ENCODE measurements at places on chromosomes 4 and X.

- H3K4me1 ChIP-seq: no peaks in the 10 kb centered on the region
- no peaks in the 10 kb centered on the region for H3K27me3 ChIP-seq
- H3K27ac ChIP-seq: no peak overlapping the region
- H3K4me3 ChIP-seq: no peak overlapping the region
- no peak for DNase-seq
These were observed 17.6 kb downstream of the HS6ST2 start for GRCh38 chrX:132940727-132941327.

GRCh38 chr4:119721878-119722277, 93.3 kb upstream of the PDE5A start:
- H3K4me1 ChIP-seq: no peaks in the 10 kb centered on the region
- no peak overlapping the region for H3K27ac ChIP-seq
- H3K36me3 ChIP-seq: no peaks in the 10 kb centered on the region
- H3K27me3 ChIP-seq: no peaks in the 10 kb centered on the region
- DNase-seq: no peak

GRCh38 chr4:6763330-6763851, 19.1 kb upstream of the KIAA0232 start:
- no peak overlapping the region for H3K4me3 ChIP-seq
- H3K36me3 ChIP-seq: no peaks in the 10 kb centered on the region
- no peak overlapping the region for H3K27ac ChIP-seq
- no peak for DNase-seq
- peaks cover 9% of the 10 kb centered on the region for H3K27me3 ChIP-seq
- H3K4me1 ChIP-seq: peaks cover under 1% of the 10 kb centered on the region

- H3K4me1 ChIP-seq: no peaks in the 10 kb centered on the region
- no peak for DNase-seq
- H3K27ac ChIP-seq: no peak overlapping the region
- peaks cover 9% of the 10 kb centered on the region for H3K36me3 ChIP-seq
These were observed 15.0 kb downstream of the BRCC3 start for GRCh38 chrX:155086202-155086840.

DNA sequence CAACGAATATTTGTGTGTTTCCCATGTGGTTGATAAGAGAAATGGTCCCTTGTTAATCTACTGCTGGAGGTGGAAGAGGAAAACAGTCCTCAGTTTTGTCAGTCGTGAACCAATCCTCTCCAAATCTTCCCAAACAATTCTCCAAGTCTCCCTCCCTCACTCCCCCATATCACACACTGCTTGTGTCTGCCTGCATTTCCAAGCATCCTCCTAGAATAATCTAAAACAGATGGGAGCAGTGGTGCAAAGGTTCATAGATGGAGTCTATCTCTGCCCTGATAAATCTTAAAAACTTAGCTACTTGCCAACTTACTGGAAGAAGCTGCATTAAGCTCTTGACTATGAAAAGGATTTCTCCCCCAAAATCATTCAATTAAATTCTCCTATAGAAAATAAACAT, 43.7 kb upstream of the SH3KBP1 start:
- no peaks in the 10 kb centered on the region for H3K27me3 ChIP-seq
- no peak overlapping the region for H3K27ac ChIP-seq
- peaks cover 2% of the 10 kb centered on the region for H3K36me3 ChIP-seq
- no peak overlapping the region for H3K4me3 ChIP-seq
- no peak for DNase-seq

- peaks cover 17% of the 10 kb centered on the region for H3K4me1 ChIP-seq
- no peak for DNase-seq
- H3K27ac ChIP-seq: no peak overlapping the region
- H3K4me3 ChIP-seq: no peak overlapping the region
These were observed 83.4 kb upstream of the BMP2K start for GRCh38 chr4:78692822-78693170.

GRCh38 chrX:137051978-137052642, 18.3 kb upstream of the GPR101 start:
- DNase-seq: peak; percentile 71
- H3K4me1 ChIP-seq: peaks cover 11% of the 10 kb centered on the region
- peaks cover 1% of the 10 kb centered on the region for H3K36me3 ChIP-seq
- peak overlapping the region; percentile 40 for H3K27ac ChIP-seq

DNA sequence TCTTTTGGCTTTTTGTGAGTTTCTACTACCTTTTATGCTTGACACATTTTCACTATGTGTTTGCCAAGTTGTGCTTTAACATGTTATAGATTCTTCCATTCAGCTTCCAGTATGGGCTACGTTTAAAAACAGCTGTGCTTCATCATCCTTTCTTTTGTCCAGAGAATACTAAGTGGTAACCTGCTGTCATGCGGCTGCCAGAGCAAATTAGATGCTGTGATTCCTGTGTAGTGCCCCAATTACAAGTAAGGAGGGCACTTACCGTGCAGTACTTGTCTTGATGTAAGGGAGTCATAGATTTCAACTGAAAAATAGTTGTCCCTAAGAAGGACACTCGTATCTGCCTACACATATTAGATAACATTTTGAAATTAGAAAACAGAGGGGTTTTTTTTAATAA, 531.8 kb upstream of the GALNTL6 start:
- H3K27ac ChIP-seq: no peak overlapping the region
- H3K27me3 ChIP-seq: no peaks in the 10 kb centered on the region
- no peak for DNase-seq

DNA sequence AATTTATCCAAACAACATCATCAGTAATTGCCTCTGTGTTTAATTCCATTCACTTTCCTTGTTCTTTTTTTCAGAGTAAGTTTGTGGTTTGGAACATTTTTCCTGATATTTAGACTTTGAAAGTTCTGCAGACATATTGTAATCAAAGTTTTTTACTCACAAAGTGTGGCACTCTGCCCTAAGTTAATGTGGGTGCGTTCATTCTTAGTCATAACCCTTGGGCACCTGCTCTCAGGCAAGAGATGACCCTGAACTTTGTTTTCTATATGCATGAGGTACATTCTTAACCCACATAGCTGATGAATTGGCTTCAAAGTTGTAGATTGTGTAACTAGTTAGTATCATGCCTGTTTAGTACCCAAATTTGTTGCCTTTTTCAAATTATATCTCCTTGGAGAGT, 424.3 kb downstream of the GRXCR1 start:
- DNase-seq: no peak
- no peak overlapping the region for H3K27ac ChIP-seq

- no peak overlapping the region for H3K4me3 ChIP-seq
- no peaks in the 10 kb centered on the region for H3K36me3 ChIP-seq
- H3K27me3 ChIP-seq: no peaks in the 10 kb centered on the region
- no peaks in the 10 kb centered on the region for H3K4me1 ChIP-seq
These were observed 399.0 kb downstream of the GBA3 start for GRCh38 chr4:23091711-23092110.

DNA sequence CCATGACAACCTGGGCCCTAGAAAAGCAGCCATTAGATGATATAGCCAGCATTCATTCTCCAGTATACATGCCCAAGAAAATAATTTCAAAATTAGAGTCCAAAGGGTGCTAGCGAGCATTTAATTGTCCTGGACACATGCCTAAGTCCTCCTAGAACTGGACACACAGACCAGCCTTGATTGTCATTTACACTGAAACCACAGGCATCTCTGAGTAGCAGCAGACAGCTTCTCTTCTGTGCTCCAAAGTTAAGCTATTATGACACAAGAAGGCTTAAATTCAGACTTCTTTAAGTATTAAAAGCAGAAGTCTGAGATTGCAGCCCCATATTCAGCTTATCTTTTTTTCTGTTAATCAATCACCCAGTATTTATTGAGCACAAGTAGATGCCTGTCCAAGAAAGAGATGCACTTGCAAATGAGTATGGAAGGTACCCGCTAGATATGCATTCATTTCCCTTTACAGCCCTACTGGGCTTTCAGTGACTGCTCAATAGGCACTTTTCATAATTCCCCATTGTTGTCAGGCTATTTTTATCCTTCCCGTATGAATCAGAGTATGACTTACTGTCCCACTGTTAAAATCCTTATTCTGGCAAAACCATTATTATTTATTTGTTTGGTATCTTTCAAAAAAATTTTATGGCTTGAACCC, 374.1 kb downstream of the FBXW7 start:
- DNase-seq: no peak
- H3K36me3 ChIP-seq: no peaks in the 10 kb centered on the region

DNA sequence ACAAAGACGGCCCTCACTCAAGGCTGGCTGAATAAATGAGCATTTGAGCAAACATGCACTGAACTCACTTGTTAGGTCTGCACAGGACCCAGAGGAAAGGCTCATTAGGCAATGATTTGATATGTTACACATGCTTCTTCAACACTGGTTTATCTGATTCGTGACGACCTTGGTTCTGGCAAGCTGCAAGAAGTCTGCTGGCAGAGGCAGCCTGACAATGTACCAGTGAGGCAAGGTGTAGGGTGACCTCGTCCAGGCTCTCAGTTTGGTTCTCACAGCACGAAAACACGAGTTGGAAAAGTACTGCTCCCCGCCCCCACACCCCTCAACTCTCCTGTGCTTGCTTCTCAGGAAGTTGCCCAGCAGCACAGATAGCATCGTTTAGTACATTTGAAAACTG, 63.1 kb upstream of the CITED1 start:
- DNase-seq: no peak
- H3K27me3 ChIP-seq: no peaks in the 10 kb centered on the region
- no peaks in the 10 kb centered on the region for H3K4me1 ChIP-seq
- no peak overlapping the region for H3K4me3 ChIP-seq
- no peak overlapping the region for H3K27ac ChIP-seq
- H3K36me3 ChIP-seq: no peaks in the 10 kb centered on the region

DNA sequence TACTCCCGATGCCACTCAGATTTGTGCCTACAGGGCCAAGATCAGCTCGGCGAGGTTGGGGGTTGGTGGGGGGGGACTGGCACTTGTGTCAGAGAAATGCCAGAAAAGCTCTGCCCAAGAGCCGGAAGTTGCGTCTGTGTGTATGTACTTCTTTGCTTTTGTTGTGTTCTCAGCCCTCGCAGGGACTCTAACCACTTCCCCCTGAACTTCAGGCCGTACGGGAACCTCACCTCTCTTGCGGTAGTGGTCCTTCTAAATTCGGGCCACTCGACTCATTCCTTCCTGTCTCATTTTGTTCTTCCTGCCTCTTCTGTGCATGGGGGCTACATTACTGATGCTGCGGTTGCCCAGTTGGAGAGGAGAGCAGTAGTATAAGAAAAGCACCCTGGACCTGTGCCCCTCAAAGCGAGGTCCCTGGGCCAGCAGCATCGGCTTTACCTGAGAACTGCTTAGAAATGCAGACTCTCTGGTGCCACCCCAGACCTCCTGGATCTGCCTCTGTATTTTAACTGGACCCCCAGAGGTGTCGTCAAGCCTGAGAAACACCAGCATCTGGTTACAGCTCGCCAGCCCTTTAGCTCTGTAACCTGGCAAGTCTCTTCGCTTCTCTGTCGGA, 146.3 kb upstream of the RPS6KA3 start:
- H3K27ac ChIP-seq: peak overlapping the region; percentile 89
- peak; percentile 35 for DNase-seq
- peaks cover 28% of the 10 kb centered on the region for H3K4me1 ChIP-seq
- peaks cover 8% of the 10 kb centered on the region for H3K36me3 ChIP-seq
- H3K27me3 ChIP-seq: no peaks in the 10 kb centered on the region
- peak overlapping the region; percentile 8 for H3K4me3 ChIP-seq

GRCh38 chr4:182227611-182228010, 15.6 kb upstream of the TENM3 start:
- no peak for DNase-seq
- H3K27ac ChIP-seq: no peak overlapping the region
- no peaks in the 10 kb centered on the region for H3K27me3 ChIP-seq
- H3K4me3 ChIP-seq: no peak overlapping the region

DNA sequence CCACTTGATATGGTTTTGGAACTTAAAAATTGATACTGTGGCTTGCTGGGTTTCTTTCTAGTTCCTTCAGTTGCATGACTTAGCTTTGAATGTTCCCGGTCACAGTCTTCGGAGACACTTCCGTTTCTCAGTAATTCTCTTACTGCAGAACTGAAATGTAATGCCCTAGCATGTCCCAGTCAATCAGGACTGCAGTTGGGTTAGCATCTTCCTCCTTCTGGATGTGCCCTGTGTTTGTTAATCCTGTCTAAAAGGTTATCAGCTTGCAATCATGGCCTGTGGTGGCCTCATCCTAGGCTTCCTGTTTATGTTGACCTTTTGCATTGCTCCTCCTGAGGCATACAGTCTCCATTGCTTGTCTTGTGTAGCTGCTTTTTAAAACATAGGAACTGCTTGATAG, 275.9 kb downstream of the ARHGAP10 start:
- no peak overlapping the region for H3K4me3 ChIP-seq
- H3K27me3 ChIP-seq: no peaks in the 10 kb centered on the region
- H3K27ac ChIP-seq: no peak overlapping the region
- H3K36me3 ChIP-seq: peaks cover 2% of the 10 kb centered on the region
- peaks cover 12% of the 10 kb centered on the region for H3K4me1 ChIP-seq

DNA sequence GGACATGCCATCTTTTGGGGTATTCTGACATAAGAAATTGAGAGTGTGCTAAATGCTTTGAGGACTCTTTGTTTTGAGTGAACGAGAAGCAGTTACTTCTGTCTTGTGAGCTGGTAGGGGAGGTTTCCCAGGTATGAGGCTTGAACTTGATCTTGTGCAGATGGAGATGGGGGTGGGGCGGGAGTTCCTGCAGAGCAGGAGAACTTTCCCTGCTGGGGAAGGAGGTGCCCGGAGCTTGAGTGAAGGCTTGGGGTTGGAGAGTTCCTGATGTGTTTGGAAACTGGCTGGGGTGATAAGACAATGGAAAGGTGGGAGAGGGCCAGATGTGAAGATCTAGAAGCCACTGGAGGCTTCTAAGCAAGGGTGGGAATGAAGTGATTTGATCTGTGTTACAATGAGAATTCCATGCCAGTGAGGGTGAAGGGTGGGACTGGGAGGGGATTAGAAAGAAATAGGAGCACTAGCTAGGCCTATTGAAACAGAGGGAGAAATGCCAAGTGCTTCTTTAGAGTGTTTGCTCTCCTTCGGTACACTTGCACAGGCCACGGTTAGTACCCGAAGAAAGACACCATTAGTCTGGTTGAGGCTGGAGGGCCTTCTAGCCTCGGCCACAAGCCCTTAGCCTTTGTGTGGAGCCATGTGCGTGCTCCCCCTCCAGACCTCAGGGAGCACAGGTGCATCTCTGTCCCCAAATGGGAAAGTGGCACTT, 103.5 kb upstream of the STOX2 start:
- DNase-seq: no peak
- H3K27me3 ChIP-seq: peaks cover 45% of the 10 kb centered on the region
- peaks cover 1% of the 10 kb centered on the region for H3K36me3 ChIP-seq

- H3K36me3 ChIP-seq: no peaks in the 10 kb centered on the region
- DNase-seq: no peak
- H3K4me1 ChIP-seq: no peaks in the 10 kb centered on the region
- H3K27ac ChIP-seq: no peak overlapping the region
These were observed 16.5 kb downstream of the TMPRSS11E start for GRCh38 chr4:68463796-68464195.

DNA sequence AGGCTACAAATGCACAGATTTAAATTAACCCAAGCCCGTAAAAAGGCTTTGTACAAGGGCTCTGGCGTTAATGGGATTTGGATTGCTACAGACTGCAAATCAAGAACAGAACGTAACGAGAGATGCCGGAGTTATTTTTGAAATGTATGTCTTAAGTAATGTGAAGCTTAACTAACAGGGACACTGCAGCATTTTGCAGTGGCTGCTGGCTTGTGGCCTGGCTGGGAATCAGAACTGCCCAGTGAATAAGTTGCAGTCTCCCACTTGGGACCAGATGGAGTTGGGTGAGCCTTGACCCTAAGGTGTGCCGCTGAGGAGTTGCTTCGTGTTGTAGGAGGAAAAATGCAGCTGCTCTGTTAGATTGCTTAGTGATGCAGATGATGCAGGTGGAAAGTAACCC, 318.4 kb downstream of the DHX15 start:
- no peaks in the 10 kb centered on the region for H3K36me3 ChIP-seq
- H3K4me1 ChIP-seq: no peaks in the 10 kb centered on the region
- no peak overlapping the region for H3K27ac ChIP-seq
- DNase-seq: no peak
- peaks cover 2% of the 10 kb centered on the region for H3K27me3 ChIP-seq

- H3K27me3 ChIP-seq: peaks cover 46% of the 10 kb centered on the region
- no peaks in the 10 kb centered on the region for H3K36me3 ChIP-seq
- no peak overlapping the region for H3K4me3 ChIP-seq
- no peak overlapping the region for H3K27ac ChIP-seq
- no peak for DNase-seq
These were observed 8.7 kb downstream of the FHDC1 start for GRCh38 chr4:152944666-152945320.

All from activated T-helper 1 cell treated with anti-CD3 and anti-CD28 coated beads, Interleukin-12 subunit alpha, Interleukin-12 subunit beta, Interleukin-2, Interleukin-4 antibody, amounts not matched to agents 30 ng/mL and 10 ng/mL and 1 ng/mL, durations not matched to agents 14 hours and 24 hours and 36 hours (primary cell).